ENCODE measurements at places on chromosomes 16 and 17.

- no peak for DNase-seq
Measured at GRCh38 chr17:27817731-27818130, 17.4 kb upstream of the NOS2 start.

DNA sequence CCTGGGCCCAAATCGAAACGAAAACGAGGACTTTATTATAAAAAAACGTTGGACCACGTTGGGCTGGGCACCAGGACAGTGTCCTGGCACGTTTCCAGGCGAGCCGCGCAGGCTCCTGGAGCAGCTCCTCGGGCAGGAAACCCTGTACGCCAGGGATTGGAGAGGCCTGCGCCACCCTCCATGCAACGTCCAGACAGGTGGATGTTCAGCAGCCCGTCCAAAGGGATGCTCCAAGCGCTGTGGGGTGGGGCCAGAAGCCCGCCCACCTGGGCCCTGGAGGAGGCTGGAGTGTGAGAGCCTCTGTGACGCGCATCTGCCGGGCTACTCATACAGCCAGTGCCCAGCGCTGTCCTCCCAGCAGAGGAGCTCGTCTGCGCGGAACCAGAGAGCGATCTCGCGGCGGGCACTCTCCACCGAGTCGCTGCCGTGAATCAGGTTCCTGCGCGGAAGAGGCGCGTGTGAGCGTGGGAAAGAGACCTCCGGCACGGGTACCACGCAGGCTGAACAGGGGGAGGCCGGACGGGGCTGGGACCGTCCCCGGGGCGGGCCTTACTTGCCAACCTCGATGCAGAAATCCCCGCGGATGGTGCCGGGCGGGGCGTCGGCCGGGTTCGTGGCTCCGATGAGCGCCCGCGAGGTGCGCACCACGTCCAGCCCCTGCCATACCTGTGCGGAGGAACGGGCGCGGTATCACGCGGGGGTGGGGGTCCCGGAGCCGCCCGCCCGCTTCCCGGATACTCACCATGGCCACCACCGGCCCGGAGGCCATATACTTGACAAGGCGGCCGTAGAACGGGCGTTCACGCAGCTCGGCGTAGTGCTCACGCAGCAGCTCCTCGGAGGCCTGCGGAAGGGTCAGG lies 785 bp downstream of the NME3 start:
- peak; percentile 64 for DNase-seq

DNA sequence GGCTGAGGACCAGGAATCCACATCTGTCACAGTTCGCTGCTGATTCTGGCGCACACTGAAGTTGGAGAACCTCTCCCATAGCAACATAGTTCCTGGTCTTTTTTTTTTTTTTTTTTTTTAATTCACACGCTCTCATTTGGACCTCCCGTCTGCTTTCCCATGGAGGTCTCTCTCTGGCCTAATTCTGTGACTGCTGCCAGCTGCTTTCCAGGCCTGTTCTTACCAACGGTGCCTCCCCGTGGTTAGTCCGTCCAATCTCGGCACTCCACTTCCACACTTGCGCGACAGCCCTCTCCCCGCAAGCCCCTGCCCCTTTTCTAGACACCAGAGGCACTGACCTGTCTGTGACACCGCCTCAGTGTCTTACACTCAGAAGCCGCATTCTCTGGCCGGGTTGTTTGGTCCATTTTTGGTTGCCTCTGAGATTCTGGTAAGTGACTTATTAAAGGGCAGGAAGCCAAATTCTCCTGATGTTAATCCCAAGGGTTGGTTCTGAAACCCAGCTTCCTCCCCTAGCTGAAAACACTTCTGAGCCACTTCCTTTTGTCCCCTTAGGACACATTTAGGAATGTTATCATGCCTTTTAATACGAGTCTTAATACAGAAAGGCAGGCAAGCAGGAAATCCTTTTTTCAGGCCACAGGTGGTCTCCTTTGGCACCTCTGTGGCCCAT lies 1.1 kb upstream of the AKTIP start:
- DNase-seq: peak; percentile 41

DNA sequence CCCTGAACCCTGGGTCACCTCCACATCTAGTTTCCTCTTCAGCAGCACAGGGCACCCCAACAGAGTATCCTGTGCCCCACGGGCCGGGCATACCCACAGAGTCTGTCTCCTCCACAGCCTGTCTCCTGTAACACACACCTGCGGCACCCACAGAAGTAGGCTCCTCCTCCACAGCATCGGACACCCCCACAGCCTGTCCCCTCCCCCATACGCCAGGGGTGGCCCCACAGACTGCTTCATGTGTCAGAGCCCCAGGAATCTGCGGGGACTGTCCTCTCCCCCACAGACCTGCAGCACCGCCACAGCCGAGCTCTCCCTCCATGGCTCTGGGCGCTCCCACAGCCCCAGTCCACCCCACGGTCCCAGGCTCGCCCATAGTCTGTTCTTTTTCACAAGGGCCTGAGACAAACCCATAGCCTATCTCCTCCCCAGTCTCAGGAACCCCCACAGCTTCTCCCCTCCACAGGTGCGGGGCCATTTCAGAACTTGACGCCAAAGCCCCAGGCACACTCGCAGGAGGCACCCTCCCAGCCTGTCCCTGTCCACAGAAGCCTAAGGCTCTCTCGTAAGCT lies 1.4 kb downstream of the KIAA0753 start:
- no peak for DNase-seq

- no peak for DNase-seq
Measured at GRCh38 chr17:37094391-37094790, 145.6 kb downstream of the AATF start.

DNA sequence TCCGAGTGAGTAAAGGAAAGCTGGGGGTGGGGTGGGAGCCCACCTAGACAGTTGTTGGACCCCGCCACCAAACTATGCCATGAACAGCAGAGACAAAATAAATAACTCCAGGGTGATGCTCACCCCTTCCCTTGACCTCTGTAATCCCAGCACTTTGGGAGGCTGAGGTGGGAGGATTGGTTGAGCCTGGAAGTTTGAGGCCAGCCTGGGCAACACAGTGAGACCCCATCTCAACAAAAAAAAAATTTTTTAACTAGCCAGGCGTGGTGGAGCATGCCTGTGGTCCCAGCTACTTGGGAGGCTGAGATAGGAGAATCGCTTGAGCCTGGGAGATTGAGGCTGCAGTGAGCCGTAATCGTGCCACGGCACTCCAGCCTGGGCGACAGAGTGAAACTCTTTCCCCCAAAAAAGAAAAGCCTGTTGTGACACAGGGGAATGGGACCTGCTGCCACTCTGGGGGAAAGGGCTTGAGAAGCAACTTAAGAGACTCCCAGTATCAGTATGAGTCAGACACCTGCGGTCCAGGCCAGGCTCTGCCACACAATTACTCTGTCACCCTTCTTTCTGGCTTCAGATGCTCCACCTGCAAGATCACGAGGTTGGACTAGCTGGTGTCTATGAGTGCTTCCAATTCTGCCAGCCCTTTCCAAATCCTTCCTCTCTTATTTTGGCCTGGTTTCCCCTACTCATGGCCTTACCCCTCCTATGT lies 5.0 kb downstream of the SGCA start:
- no peak for DNase-seq

All from CD4-positive, alpha-beta T cell treated with Interleukin-12 subunit alpha and Interleukin-12 subunit beta, for 1 hour (primary cell).